Left ventricle myocardium superior (tissue), 1 donor: ENCODE measurements at places on chromosomes 16 and 17. TPM values are rescaled to one million over a fixed set of nuclear protein-coding genes. Genes with fewer than 3 reads are reported as not detected.

- DNase-seq = no peak
Measured at GRCh38 chr16:74617206-74617788, 10.4 kb upstream of the GLG1 start.

- DNase-seq = no peak
Measured at GRCh38 chr16:88406096-88407041, 23.6 kb downstream of the ZNF469 start.

- DNase-seq = no peak
Measured at GRCh38 chr17:10744501-10745000, 14.7 kb upstream of the TMEM220 start.

GRCh38 chr16:2511996-2512734, 1.6 kb upstream of the ATP6V0C start:
- no peak for DNase-seq

Gene MYO15A
- total RNA-seq = 0.45 TPM

DNA sequence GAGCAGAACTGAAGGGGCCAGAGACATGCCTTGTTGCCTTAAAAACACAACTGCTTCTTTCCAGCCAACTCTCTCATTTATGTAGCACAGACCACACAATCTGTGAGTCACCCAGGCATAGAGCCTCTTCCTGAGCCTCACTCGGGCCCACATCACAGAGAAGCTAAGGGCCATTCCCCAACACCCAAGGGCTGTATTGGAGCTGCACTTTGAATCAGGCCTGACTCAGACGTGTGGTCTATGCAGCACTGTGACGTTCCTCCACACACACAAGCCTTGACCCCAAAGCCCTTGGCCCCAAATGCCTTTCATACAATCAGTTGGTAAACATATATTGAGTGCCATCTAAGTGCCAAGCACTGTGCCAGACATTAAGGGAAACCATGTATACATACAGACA, 308.9 kb upstream of the DYNLRB2 start:
- DNase-seq = no peak

DNA sequence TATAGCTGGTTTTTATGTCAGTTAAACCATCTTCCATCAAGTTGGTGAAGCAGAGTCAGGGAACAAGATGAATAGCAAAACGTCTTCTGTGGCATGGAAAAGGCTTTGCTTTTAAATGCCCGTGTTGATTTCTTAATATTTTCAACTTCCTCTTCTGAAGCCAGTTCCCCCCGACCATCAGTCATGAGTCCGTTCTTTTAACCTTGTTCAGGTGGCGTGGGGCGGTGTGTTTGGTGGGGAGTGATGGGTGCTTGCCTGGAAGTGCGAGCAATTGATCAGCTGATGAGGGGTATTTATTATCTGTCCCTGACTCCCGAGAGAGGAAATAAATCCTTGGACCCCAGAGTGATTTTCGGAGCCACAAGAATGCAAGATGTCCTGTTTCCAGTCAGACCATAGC, 147.1 kb downstream of the WWOX start:
- DNase-seq = no peak

DNA sequence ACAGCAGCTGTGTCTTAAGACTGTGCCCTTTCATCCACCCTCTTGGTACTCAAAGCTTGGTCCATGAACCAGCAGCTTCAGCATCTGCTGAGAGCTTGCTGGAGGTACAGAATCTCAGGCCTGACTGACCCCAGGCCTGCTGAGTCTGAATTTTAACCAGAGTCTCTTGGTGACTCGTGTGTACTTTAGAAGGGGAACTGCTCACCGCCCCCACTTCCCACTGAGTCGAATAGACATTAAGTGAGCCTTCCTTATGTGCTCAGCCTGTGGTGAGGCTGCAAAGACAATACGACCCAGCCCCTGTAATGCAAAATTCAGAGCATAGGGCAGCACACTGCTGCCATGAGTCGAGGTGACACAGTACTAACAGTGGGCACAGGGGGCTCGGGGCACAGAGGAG, 662.8 kb downstream of the WWOX start:
- no peak for DNase-seq

- DNase-seq = no peak
Measured at GRCh38 chr16:83817022-83817421, 9.2 kb downstream of the HSBP1 start.

- DNase-seq = no peak
Measured at GRCh38 chr17:8075574-8076342, 11.8 kb downstream of the ALOX12B start.

GRCh38 chr17:8255499-8255898, 6.4 kb downstream of the PFAS start:
- DNase-seq = no peak

Gene CCDC40
- total RNA-seq = 5.8 TPM

GRCh38 chr17:82033359-82034085, 2.0 kb downstream of the RAC3 start:
- no peak for DNase-seq

- DNase-seq = no peak
Measured at GRCh38 chr17:77394540-77395295, 253.9 kb downstream of the SEC14L1 start.

DNA sequence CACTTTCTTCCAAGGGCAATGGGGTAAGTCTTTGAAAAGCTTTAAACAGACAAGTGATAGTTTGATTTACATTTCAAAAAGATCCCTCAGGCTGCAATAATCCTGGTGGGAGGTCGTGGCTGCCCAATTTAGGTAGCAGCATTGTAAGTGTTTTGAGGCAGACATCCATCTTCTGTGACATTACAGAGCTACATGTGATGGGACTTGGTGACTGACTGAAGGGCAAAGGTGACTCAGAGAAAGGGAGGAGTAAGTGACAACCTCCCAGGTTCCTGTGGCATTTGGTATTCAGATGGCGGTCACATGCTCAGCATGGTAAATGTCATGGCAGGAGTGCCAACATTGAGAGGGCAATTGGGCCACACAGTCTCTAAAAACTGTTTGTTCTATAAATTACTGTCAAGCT, 26.5 kb downstream of the STAT3 start:
- no peak for DNase-seq

- DNase-seq = no peak
Measured at GRCh38 chr16:1156055-1156982, 3.4 kb downstream of the CACNA1H start.

GRCh38 chr16:25827709-25828108, 135.9 kb downstream of the HS3ST4 start:
- no peak for DNase-seq
